Activated CD4-positive, alpha-beta T cell treated with anti-CD3 and anti-CD28 coated beads, Interleukin-2, amount 50 U/mL, for 4 hours (primary cell): ENCODE measurements at places on chromosomes 1 and 21.
A peak's percentile ranks its signal among the peaks of the same experiment; 100 is the strongest.

- DNase-seq, result no peak
Measured at GRCh38 chr1:236907205-236907604, 97.0 kb downstream of the MT1HL1 start.

DNA sequence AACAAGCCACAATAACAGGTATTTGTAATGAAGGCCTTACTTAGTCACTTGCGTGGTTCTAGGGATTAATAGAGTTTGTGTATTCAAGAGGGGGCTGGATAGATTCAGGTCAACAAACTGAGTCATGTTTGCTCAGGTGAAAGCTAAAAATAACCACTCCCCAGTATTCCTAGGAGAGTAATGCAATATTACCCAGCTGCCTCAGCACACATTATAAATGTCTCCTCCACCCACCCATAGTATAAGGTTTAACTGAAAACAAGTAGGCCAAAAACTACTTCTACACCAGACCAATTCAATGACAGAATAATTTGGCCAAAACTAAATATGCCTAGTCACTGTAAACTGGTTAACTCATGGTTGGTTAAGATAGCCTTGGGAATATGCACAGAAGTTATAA lies 34.4 kb downstream of the WLS start:
- no peak for DNase-seq

DNA sequence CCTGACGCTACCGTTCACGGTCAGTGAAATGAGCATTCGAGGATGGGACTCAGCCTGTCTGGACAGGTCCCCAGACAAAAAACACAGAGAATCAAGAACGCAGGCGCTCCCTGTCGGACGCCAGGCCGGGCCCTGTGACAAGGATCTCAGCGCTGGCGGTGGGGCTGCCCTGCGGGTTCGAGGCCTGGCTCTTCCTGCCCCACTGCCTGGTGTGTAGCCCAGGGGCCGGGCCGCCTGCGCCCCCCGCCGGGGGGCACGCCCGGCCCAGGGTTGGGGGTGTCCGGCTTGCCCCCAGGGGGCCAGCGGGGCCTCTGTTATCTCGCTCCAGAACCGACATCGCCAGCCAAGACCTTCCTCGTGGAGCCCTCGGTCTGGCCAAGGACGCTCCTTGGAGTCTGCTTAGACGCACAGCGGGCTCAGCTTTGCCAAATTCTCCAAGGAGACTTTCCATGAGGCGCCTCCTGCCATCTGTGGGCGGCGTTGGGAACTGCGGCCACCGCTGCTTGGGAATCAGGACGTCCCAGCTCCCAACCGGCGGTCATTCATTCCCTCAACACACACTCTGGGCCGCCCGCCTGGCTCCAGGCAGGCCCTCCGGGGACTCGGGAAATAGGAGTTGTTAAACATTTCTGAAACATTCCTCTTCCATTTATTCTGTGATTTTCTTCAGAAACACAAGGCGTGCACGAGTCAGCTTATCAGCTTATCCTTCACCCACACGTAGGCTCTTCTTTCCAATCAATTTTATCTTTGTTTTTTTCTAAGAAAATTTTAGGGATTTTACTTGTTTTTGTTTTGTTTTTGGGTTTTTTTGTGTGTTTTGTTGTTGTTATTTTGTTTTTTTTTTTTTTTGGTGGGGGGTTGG lies 11.3 kb upstream of the RIPK4 start:
- no peak for DNase-seq

DNA sequence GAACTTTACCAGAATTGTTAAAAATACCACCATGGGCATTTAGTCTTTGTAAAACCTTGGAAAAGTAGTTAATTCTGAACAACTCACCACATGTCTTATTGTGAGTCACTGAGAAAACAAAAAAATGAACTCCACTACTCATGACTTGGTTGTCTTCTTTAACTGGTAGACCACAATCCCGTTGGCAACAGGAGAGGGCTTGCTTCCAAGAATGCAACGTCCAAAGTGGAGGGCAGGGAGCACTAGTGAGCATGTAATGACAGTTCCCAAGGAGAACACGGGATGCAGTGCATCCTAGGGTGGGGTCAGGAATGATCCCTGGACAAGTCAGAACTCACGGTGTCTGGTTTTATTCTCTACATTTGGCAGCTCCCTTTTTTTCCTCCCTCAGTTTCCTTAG lies 15.2 kb upstream of the HMCN1 start:
- DNase-seq, result no peak

GRCh38 chr1:151638812-151639211 lies 27.0 kb downstream of the SNX27 start:
- DNase-seq, result no peak

GRCh38 chr1:221268295-221268694 lies 389.1 kb downstream of the HLX start:
- no peak for DNase-seq

DNA sequence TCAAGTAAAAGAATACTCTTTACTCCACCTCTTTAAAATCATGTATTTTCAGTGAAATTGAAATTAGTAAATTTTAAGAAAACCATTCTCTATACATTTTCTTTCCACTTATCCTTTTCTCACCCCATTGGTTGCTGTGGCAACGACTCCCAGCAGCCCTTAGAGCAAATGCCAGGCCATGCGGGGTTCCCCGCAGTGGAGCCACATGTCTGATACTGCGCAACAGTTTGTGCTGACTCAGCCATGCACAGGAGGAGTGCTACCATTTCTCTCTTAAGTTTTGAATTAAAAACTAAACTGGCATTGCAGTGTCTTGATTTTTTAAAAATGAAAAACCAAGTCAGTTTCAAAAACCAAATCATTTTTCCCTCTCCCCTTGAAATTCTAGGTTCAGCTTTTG lies 214.1 kb upstream of the L1TD1 start:
- no peak for DNase-seq

DNA sequence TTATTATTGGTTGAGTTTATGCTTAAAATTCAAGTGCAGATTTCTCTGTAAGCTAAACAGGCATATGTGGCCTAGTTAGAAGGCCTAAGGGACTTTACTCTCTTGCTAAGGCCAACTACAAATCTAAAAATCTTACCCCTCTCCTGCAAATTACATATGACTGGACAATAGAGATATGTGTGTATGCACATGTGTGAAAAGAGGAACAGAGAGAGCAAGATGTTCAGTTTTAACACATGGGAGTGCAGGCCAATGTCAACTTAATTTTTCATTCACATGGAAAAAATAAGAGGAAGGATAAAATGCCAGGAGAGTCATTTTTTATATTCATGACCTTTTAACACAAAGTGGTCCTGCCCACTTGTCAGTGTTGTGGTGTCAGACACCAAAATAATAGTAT lies 8.5 kb downstream of the OR10K2 start:
- no peak for DNase-seq

DNA sequence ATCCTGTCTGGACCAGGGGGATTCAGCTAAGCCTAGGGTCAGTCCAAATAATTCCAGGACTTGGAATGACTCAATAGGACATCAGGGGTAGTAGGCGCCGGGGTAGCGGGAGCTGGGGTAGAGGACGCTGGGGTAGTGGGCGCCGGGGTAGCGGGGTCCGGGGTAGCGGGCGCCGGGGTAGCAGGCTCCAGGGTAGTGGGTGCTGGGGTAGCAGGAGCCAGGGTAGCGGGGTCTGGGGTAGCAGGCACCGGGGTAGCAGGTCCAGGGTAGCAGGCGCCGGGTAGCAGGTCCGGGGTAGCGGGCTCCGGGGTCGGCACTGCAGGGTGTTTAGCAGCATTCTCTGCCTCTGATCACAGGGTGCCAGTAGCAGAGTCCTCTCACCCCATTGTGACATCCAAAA lies 248.9 kb downstream of the KCNJ6 start:
- no peak for DNase-seq

DNA sequence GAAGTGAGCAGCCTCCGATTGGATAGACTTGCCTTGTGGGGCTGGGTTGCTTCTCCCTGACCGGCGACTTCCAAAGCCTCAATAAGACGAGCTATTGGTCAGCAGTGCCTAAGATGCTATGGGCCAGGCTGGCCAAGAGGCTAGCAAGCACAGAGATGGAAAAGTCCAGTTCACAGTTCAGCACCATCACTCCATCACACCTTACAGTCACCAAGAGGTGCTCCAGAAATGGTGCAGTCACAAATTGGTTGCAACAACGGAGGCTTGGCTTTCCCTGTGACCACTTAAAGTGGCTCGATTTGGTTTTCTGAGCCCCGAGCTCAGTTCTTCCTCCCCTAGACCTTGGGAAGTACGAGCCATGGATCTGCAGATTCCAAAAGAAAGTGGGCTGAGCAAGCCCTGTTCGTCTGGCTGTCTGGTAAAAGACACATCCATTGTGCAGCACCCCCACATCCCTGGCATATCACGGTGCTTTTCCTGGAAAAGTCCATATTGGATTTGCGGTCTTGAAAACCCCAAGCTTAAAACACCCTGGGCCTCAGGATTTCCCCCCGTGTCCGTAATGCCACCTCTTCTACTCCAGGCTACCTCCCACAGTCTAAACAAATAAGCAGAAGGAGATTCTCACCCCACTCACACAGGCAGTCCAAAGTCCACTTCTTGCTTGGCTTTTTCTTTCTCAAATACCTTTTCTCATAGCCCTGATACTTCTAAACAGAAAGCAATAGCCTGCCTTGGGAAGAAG lies 1.3 kb downstream of the SLAMF1 start:
- DNase-seq, result no peak

- no peak for DNase-seq
Measured at GRCh38 chr1:29590583-29591565, 354.6 kb downstream of the PTPRU start.

DNA sequence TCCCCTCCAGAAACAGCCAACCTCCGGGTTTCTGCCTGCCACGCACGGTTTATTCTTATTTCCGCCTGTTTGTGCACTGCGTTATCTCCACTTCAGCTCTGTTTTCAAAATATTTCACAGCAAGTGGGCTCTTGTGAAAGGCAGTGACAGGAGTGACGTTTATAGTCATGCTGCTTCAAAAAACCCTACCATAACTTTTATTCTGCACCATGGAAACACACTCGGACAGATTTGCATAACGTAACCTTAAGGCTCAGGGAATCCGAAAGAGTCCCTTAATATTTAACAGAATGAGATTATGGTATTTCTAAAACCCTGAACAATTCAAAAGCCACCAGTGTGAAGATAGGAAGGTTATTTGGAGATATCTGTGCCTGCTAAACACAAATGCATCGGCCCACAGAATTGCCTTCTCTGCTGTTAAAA lies 782 bp upstream of the SDE2 start:
- no peak for DNase-seq

- DNase-seq, result no peak
Measured at GRCh38 chr1:153536671-153537375, 1.0 kb upstream of the S100A6 start.

GRCh38 chr1:97572561-97572960 lies 348.3 kb downstream of the DPYD start:
- DNase-seq, result no peak

DNA sequence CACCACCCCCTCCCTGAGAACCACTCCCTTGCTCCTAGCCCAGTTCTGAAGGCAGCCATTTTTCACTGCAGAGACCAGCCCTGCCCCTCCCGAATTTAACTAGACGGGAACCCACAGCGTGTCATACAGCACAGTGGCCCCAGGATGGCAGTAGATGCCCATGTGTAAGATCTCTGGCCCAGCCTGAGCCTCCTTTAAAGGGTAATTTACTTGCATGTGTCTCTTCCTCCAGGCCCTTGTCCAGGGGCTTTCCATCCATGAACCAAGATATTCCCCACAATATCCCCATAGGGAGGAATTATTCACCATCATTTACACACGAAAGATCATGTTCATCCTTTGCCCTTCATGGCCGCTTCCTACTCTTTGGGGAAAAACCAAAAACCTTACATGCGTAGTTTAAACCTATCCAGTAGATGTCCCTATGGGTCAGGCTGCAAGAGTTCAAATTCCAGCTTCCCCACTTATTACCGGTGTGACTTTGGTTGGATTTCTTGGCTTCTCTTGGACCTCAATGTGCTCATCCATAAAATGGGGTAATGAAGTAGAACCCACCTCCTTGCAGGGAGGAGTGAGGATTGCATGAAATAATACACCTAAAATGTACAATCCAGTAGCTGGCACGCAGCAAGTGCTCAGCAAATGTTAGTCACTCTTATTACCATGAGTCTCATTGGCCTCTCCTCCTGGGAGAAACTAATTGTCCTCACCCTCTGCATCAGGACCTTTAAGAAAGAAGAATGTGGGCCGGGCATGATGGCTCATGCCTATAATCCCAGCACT lies 4.0 kb upstream of the LACTBL1 start:
- peak; percentile 30 for DNase-seq

- DNase-seq, result no peak
Measured at GRCh38 chr1:215963040-215963439, 395.9 kb downstream of the KCTD3 start.

GRCh38 chr1:32182060-32182459 lies 2.6 kb downstream of the TXLNA start:
- no peak for DNase-seq

GRCh38 chr1:6969762-6970161 lies 184.5 kb downstream of the CAMTA1 start:
- DNase-seq, result no peak

GRCh38 chr1:202230939-202231645 lies 37.5 kb downstream of the LGR6 start:
- DNase-seq, result no peak

DNA sequence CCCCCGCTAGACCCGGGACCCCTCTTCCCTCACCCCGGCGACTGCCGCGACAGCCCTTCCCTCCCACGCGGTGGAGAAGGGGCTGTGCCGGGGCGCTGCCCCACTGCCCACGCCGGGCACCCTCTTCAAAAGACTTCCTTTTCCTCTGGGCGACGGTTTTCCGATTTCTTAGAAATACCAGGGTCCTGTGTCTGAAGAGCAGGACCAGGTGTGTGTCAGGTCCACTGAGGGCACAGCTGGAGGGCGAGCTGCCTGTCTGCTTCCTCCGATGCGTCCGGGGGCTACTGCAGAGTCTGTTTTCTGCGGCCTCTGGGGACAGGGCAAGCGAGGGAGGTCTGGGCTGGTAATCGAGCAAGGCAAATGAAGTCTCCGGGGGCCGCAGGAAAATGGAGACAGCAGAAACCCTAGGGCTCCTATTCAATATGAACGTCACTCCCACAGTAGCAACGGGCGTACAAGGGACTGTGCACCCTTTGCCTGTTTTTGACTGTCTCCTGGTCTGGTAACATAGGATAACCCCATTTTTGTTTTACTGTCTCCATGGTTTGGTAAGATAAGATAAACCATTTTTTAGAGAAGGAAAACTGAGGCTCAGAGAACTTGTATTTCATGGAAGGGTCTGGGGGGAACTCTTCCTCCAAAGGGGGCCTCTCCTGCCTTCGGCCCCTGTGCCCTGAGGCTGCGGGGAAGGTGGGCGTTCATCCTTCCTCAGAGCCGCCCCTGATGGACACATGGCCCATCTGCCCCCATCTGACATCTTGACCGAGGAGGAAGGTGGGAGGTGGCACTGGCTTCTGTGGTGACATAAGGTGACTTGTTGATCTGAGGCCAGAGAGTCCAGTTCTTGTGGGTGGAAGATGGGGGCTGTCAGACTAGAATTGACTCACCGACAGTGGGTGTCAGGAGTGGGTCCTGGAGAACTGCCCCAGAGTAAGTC lies 970 bp downstream of the TNFRSF1B start:
- no peak for DNase-seq
